ENCODE measurements at places on chromosomes 2 and 18.

- no peak for DNase-seq
Measured at GRCh38 chr2:217162533-217162932, 302.7 kb upstream of the TNP1 start.

DNA sequence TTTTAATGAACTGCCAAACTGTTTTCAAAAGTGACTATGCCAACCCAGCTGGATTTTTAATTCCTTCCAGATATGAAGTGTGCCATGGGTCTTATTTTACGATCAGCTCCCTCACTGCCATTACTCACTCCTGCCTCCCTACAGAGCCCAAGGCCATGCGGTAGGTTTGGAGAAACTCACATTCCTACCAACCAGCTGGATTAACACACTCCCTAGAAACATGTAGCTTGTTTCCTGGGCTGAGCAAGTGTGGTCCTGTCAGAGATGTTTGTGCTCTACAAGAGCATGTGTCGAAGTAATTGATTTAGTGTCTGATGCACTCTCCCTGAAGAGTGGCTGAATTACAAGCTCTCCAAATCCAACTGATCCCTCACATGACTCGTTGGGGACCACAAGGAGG, 82.5 kb downstream of the SPP2 start:
- DNase-seq: no peak

GRCh38 chr2:116732322-116732721, 1082.2 kb upstream of the DDX18 start:
- no peak for DNase-seq

DNA sequence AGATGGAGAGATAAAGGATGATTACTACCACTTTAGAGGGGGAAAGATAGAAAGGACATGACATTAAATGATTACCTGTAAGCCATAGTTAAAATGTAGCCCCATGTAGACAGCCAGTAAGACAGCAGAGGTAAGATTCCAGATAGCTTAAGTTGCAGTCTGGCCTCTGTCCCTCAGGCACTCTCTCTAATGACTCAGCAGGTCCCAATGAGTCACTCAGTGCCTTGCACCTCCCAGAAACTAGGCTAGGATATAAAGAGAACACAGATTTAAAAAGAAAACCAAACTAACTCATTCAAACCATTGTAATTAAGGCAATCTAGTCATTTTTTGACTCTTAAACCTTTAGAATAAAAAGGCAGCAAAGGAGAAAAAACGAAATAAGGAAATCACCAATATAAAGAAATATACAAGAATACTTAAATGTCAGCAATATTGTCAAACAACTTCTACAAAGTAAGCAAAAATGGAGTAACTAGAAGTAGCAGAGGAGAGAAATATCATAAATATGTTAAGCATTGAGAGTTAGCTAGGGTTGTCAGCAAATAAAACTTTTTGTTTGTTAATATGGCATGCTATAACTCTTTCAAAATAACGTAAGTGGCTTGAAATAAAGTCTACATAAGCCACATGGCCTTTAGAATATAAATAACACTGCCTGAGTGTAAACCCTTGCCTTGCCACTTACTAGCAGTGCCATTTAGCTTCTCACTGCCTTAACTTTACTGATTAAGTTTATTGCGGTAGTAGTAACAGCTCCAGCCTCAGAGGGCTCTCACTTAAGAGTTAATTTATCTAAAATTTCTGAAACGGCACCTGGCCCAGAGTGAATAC, 48.5 kb downstream of the SOCS6 start:
- DNase-seq: peak; percentile 69

DNA sequence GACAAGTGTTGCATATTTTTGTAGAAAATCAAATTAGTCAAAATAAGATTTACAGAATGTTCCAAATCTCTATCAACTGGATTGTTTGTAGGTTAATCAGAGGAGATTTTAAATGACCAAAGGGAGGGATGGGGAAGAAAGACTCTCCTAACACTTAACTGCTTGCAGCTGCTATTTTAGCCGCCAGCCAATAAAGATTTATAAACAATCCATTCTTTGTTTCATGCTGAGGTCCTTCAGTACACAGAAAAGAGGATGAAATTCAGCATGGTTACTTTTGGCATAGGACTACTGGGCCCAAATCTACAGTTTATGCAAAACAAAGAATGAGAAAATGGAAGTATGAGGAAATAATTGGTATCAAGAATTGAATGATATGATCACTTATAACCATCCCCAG, 86.4 kb upstream of the FN1 start:
- no peak for DNase-seq

DNA sequence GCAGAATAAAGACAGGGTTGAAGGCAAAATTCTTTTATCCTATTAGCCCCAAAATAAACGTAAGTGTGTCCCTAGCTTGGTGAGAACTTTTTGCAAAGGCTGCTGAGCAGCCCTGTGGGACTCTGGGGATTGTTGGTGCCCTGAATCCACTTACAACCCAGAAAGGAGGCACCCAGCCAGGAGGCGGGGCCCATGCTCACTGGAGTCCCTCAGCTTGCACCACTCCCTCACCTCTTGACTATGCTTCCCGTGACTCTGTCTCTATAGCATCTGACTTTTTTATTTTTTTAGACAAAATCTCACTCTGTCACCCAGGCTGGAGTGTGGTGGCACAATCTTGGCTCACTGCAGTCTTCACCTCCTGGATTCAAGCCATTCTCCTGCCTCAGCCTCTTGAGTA, 15.8 kb upstream of the COL6A3 start:
- no peak for DNase-seq

DNA sequence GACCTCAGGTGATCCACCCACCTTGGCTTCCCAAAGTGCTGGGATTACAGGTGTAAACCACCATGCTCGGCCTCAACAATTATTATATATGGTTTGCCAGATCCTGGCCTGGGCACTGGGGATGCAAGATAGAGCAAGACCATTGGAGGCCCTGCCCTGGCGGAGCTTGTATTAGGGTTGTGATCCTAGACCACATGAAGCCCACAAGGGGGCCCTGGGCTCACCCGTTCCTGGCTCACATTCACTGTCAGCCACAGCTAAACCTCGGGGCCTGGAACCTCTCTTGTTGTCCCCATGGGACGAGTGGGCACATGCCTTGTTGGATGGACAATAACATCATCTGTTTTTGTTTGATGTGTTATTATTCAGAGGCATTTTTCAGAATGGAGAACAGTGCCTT, 14.9 kb downstream of the HPCAL1 start:
- no peak for DNase-seq

DNA sequence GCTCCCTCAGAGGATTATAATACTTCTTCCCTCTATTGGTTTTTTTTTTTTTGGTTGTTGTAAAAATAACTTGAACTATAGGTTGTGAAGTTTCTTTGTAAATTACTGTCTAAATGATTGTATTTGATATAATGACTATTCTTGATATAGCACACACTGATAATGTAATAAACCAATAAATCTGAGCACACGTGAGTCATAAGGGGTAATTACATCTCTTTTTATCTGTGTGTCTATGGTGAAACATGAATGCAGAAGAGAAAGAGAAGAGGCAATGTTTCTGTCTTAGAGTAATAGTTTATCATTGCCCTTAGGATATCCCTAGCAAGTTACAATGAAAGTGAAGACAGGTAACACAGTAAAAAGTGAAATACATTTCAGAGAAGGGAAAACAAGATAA, 64.1 kb upstream of the RAPGEF4 start:
- no peak for DNase-seq

DNA sequence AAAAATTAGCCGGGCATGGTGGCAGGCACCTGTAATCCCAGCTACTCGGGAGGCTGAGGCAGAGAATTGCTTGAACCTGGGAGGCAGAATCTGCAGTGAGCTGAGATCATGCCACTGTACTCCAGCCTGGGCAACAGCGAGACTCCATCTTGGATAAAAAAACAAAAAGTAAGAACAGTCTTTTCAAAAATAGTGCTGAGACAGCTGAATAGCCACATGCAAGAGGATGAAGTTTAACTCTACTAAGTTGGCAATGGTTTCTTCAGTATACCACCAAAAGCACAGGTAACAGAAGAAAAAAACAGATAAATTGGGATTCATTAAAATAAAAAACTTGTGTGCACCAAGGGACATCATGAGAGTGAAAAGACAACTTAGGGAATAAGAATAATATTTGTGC, 112.4 kb downstream of the HS6ST1 start:
- no peak for DNase-seq

DNA sequence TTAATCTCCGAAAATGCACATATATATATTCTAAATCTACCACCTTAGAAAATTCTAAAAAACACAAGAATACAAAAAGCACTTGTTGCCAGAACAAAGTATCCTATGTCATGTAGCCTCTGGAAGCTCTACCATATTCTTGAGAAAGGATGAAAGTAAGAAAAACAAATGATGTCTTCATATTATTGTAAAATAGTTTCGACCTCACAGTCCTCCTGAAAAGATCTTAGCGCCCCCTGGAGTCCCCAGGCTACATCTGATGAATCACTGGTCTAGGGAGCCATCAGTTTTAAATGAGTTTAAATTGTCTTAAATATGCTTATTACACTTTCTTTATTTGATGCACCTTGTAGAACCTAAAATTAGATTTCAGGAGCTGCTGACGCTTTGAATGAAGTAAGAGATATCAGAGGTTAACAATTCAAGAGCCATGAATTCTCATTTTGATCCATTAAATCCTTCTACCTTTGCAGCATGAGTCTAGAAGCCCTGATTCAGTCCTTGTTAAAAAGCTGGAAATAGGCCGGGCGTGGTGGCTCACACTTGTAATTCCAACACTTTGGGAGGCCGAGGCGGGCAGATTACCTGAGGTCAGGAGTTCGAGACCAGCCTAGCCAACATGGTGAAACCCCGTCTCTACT, 138.8 kb downstream of the MCFD2 start:
- DNase-seq: peak; percentile 71

- no peak for DNase-seq
Measured at GRCh38 chr18:63322206-63322605, 2.6 kb upstream of the BCL2 start.

DNA sequence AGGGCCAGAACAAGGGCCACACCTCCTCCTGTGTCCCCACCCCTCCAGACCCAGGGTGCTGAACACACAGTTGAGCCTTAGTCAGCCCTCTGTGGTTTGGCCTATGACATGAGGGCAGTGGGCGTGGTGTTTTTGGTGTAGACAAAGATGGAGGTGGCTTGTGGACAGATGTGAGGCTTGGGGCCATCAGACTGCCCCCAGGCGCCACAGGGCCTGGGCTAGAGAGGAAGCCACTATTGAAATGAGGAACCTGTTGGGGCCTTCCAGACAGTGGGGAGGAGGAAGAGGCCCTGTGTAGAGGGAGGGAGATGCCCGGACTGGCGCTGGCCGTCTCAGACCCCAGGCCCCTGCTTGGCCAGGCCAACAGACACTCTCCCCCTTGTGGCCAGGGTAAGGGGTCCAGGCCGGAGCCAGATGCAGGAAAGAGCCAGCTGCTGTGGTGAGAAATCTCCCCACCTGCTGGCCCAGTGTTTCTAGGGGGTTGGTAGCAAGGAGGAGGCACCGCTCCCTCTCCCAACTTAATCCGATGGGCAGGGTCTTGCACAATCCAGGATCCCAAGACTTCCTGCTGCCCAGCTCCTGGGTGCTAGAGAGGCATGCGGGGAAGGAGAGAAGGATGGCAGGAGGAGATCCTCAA, 53.8 kb downstream of the SMAD7 start:
- DNase-seq: peak; percentile 18

DNA sequence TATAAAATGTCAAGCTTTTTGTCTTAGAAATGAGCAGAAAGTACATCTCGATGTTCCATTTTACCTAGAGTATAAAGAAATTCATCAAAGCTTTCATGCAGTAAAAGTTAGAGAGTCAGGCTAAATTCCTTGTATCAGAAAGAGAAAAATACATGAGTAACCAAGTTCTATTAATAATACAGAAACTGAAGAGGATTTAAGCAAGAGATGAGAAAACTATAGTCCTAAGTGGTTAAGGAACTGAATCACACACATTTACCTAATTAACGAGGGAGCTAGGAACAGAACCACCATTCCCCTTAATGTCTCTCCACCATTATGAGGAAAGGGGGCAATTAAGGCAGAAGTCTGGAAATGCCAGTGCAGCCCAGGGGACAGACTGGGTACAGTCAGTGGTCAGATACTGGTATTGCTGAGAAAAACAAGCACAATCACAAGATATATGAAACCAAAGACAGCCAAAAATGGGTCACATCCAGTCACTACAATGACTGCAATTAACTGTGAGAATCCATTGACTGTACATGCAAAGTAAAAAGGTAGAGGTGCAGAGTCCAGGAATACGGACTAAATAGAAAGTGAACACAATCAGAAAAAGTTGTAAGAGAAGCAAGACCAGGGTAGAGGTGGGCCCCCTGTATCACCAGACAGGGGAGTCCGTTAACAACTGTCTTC, 23.9 kb downstream of the MAP4K3 start:
- no peak for DNase-seq

DNA sequence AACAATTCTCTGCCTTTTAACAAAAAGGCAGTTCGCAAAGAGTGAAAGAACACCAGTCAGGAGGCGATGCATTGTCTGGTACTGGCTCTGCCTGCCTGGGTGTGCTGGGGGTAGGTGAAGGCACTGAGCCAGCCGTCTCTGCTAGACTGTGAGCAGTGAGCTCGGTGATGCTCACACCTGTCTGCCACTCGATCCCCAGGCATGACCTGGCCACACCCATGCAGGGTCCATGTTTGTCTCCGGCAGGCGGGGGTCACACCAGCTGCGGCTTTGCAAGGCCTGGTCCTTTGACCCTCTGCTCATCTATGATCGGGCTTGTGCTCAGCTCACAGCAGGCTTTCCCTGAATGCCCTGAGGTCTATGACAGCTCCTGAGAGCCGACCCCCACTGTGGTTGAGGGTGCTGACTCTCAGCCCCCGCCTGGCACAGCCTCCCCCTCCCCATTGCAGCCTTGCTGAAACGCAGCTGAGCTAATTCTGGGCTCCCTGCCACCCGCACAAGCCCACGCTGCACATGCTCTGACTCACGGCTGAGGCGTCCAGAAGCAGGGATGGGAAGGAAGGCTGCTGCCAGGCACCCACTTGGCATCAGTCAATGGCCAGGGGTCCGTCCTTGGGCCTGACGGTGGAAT, 23.7 kb downstream of the CRACDL start:
- peak; percentile 87 for DNase-seq

GRCh38 chr2:55936351-55936750, 12.8 kb upstream of the EFEMP1 start:
- no peak for DNase-seq

Measured in endothelial cell of umbilical vein (primary cell).